ENCODE measurements at places on chromosomes 2 and 18.

DNA sequence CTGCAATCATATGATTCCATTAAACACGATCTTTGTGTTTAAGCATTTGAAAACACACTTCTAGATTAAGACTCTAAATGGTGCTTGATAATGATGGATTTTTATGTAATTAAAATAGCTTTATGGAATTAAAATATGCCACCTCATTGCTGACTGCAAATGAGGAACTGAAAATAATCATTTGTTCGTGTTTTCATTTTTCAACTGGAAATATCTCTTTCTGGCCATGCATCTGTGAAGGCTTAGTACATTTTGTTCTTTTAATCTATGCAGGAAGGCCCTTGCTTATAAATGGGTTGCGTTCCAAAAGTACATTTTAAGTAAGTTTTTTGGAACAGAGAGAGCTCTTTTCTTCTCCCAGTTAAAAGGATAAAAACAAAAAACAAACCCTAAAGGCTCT, 125.5 kb downstream of the MC4R start:
- DNase-seq = no peak

GRCh38 chr2:197985029-197985638, 180.7 kb downstream of the PLCL1 start:
- no peak for DNase-seq

DNA sequence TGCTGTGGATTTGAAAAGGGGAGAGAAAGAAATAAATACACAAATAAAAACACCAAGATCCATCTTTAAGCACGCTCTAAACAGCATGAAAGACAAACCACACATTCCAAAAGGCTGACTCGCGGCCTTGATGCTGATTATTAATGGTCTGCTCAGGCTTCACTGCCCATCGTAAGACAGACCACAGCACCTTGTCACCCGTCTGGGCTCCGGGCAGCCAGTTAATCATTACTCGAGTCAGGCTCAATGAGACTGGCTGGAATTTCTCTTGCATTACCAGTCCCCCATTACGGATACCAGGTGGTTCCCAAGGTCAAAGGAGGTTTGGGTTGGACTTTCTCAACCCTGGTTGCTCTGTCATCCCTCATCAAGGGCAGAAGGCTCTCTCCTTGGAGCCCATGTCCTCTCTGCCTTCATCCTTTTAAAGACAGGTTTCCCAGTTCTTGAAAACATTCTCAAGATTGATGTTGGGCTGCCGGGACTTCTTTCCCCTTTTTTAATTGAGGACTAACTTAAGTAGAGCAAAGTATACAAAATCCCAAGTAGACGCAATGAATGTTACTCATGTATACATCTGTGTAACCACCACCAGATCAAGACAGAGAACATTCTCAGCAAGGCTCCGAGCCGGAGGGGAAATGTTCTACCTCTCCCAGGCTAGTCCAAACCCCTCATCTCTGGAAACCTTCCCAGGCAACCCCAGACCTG, 8.1 kb downstream of the SMAD7 start:
- DNase-seq = no peak

DNA sequence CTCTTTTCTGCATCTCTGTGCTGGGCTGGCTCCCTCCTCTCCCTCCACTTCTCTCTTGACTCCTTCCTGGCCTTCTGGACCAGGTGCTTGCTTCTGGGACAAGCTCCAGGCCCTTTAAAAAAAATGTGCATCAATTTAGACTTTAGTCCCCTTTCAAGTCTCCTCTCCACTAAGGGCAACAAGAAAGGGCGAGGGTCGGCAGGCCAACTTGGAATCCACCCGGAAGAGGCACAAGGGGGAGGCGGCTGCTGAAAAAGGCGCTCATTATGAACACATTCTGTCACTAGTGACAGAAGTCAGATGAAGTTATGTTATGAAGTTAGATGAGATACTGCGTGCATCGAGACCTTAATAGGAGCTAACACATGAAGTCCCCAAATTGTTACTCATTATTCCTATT, 13.6 kb upstream of the RHOB start:
- no peak for DNase-seq

DNA sequence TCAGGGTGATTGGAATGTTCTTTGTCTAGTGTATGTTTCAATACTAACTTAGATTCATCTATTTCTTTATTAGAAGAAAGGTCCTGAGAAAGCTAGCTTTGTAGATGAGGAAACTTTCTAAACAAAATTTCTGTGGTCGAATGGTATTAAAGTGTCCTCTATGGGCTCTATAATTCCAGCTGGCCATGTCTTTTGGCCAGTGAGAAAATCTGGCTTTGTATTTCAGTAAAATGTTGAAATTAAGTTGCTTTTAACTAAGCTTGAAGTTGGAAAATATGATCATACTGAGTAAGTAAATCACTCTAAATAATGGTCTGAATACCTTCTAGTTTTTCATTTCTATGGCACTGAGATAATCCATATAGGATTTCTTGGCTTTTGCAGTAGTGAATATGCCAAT, 148.8 kb downstream of the RDH14 start:
- no peak for DNase-seq

GRCh38 chr2:11507517-11507916, 26.3 kb upstream of the GREB1 start:
- no peak for DNase-seq
